Hematopoietic multipotent progenitor cell treated with erythropoietin and hydrocortisone succinate and interleukin-3 and kit ligand, for 17 days (in vitro differentiated cells): ENCODE measurements at places on chromosomes 7 and 10.

- no peak for DNase-seq
These were observed 16.5 kb downstream of the PWWP2B start for GRCh38 chr10:132413226-132414205.

DNA sequence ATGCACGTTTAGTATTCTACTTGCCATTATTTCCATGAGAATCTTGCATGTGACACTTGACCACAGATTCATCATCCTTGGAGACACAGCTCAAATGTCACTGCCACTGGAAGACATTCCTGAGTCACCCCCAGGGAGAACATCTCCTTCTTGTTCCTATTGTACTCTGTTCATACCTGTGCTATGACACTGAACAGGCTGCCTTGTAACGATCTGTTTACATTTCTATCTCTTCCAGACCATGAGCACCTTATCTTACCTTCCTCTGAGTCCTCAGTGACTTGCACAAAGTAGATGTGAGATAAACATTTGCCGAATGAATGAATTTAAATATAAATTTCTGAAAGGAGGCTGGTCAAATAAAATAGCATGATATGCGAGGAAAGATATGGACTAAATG lies 331.9 kb upstream of the LRRN3 start:
- DNase-seq = no peak

- DNase-seq = no peak
These were observed 182.2 kb downstream of the HTR7 start for GRCh38 chr10:90675621-90676020.

- no peak for DNase-seq
These were observed 897.2 kb downstream of the CNTNAP2 start for GRCh38 chr7:147013825-147014224.

DNA sequence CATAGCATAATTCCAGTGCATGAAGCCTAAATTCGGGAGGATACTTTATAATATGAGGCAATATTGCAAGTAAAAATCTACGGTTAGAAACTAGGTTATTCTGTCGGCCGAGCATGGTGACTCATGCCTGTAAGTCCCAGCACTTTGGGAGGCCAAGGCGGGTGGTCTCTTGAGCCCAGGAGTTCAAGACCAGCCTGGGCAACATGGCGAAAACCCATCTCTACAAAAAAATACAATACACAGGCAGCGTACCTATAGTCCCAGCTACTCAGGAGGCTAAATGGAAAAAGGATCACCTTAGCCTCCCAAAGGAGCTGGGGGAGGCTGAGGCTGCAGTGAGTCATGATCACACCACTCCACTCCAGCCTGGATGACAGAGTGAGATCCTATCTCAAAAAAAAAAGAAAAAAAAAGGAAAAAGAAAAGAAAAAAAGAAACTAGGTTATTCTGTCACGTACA lies 14.2 kb downstream of the SKAP2 start:
- DNase-seq = no peak

DNA sequence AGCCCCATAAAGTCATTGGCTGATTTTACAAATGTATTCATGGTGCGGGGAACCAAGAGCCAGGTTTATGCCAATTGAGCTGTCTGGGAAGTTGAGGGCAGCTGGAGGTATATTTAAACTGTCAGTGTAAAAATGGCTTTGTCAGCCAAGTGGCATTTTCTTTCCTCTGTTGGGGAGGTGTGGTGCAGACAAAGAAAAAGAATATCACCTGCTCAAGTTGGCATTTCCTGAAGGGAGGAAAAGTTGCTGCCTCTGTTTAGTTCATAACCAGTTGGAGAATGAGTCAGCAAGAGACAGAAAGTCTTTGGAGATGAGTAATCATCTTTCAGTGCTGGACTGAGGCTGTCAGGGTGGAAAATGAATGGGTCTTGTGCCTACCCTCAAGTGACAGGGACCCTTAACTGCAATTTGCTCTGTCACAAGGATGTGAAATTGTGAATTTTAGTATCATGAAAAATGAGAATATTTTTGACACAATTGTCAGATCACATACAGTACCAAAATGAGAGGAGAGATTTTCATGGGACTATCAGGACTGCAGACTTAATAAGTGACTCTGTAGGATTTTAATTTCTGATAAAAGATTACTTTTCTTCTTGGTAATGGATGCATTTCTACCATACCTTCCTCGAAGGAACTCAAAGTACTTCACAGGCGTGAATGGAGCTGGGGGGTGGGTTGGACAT lies 137.3 kb downstream of the ANLN start:
- no peak for DNase-seq

DNA sequence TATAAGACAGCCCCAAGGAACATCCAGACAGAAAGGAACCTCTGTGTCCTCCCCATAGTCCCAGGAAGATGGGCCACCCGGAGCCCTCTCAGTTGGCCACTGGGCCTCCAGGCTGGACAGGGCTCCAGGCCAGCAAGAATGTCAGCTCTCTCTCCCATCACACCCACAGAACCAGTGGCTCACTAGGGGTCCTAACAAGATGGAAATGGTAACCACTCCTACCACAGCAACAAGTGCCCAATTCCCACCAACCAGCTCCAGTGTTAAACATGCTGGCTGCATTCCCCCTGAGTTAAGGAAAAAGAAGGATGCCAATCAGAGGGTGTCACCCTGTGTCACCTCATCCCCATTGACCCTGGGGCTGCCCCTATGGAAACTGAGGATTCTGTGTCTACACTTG lies 333.0 kb downstream of the GRID1 start:
- DNase-seq = no peak

GRCh38 chr7:23358152-23358674 lies 59.1 kb downstream of the MALSU1 start:
- no peak for DNase-seq

DNA sequence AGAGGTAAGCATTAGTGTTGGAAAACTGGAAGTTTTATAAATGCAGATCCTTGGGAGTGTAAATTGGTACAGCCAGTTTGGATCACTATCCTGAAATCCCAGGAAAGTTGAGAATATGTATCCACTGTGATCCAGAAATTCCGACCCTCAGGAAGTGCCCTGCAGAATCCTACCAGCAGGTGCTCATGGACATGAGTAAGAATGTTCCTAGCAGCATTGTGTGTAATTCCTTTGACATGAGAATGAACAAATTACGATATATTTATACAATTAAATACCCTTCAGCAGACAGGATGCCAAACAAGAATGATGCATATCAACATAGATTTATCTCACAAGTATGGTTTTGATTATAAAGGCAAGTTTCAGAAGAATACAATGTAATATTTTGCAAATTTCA lies 181.6 kb downstream of the XPNPEP1 start:
- DNase-seq = no peak

- no peak for DNase-seq
These were observed 5.7 kb downstream of the CUX1 start for GRCh38 chr7:101823096-101823495.

GRCh38 chr10:85195596-85195995 lies 867.2 kb downstream of the CCSER2 start:
- no peak for DNase-seq
